ENCODE measurements at places on chromosomes 13 and 19. TPM values are rescaled to one million over a fixed set of nuclear protein-coding genes. Genes with fewer than 3 reads are reported as not detected.

The PLIN5 gene
- 127 TPM for total RNA-seq

DNA sequence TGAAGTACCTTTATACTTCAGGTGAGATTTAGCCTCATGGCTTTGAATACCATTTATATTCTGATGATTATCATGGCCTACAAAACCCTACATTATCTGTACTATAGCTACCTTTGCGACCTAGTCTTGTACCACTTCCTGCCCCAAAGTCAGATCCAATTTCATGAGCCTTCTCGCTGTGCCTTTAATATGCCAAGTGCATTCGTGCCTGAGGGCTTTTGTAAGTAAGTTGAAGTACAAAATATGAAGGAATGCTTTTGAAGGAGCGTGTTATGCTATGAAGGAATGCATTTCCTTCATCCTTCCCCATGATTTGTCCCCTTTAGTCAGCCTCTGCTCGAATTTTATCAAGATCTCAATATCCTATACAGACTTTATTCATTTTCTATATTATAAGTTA is 9.2 kb upstream of the RASL11A start:
- no peaks in the 10 kb centered on the region for H3K4me1 ChIP-seq
- DNase-seq = no peak
- H3K4me3 ChIP-seq = no peak overlapping the region
- peaks cover 24% of the 10 kb centered on the region for H3K36me3 ChIP-seq
- no peak overlapping the region for H3K27ac ChIP-seq
- no peaks in the 10 kb centered on the region for H3K27me3 ChIP-seq

- no peak overlapping the region for H3K4me3 ChIP-seq
- H3K36me3 ChIP-seq = no peaks in the 10 kb centered on the region
- DNase-seq = no peak
- H3K27ac ChIP-seq = no peak overlapping the region
- no peaks in the 10 kb centered on the region for H3K4me1 ChIP-seq
- no peaks in the 10 kb centered on the region for H3K27me3 ChIP-seq
Measured at GRCh38 chr19:48500830-48501493, 10.7 kb downstream of the LMTK3 start.

The CEACAM7 gene
- not detected for total RNA-seq

The IGFL3 gene
- total RNA-seq = not detected

The CYSLTR2 gene
- 0.16 TPM for total RNA-seq

- H3K36me3 ChIP-seq = no peaks in the 10 kb centered on the region
- DNase-seq = no peak
- no peaks in the 10 kb centered on the region for H3K4me1 ChIP-seq
- no peak overlapping the region for H3K4me3 ChIP-seq
- no peaks in the 10 kb centered on the region for H3K27me3 ChIP-seq
- H3K27ac ChIP-seq = no peak overlapping the region
Measured at GRCh38 chr13:46114613-46115012, 9.8 kb upstream of the CPB2 start.

DNA sequence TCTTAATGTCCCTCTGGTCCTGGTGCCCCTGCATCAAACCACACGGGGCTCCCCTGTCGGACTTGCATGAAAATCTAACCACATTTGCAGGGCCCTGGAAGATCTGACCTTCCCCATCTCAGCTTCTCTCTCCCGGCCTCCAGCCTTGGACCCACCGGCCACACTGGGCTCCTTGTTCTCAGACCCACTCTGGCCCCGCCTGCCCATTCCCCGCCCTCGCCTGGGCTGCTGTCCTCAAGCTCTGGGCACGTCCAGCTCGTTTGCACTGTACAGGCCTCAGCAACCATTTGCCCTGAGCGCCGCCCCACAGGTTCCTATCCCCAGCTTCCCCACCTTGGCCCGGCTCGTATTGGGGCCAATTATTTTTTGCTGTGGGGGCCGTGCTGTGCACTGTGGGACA is 10.5 kb downstream of the MYO9B start:
- H3K36me3 ChIP-seq = no peaks in the 10 kb centered on the region
- H3K4me3 ChIP-seq = no peak overlapping the region
- H3K4me1 ChIP-seq = peaks cover 6% of the 10 kb centered on the region
- H3K27ac ChIP-seq = no peak overlapping the region
- no peaks in the 10 kb centered on the region for H3K27me3 ChIP-seq

DNA sequence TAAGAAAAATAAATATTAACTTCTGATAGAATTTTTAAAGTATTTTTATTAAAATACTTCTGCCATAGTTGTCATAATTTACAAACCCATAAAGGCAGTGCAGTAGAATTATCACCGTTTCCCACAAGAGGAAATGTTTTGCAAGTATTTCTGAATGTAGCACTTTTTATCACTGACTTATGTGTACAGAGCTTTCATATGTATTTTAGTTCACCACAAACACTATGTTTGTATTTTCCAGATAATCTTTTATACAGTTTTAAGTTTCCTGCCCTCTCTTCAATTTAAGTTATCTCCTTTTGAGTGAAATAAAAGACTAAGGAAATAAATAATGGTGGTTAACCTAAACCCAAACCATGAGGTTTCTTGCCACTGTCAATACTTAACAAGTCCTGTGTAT is 24.2 kb downstream of the MIPEP start:
- DNase-seq = no peak
- no peak overlapping the region for H3K4me3 ChIP-seq
- H3K4me1 ChIP-seq = no peaks in the 10 kb centered on the region
- no peak overlapping the region for H3K27ac ChIP-seq

GRCh38 chr13:87942205-87942604 is 271.0 kb downstream of the SLITRK5 start:
- no peaks in the 10 kb centered on the region for H3K36me3 ChIP-seq
- no peaks in the 10 kb centered on the region for H3K27me3 ChIP-seq
- no peak overlapping the region for H3K4me3 ChIP-seq
- DNase-seq = no peak
- no peaks in the 10 kb centered on the region for H3K4me1 ChIP-seq

- H3K27me3 ChIP-seq = no peaks in the 10 kb centered on the region
- no peak overlapping the region for H3K4me3 ChIP-seq
Measured at GRCh38 chr13:111461445-111462149, 141.2 kb downstream of the TEX29 start.

The PODNL1 gene
- 0.33 TPM for total RNA-seq

- H3K4me3 ChIP-seq = no peak overlapping the region
- no peaks in the 10 kb centered on the region for H3K36me3 ChIP-seq
- no peak overlapping the region for H3K27ac ChIP-seq
- H3K27me3 ChIP-seq = no peaks in the 10 kb centered on the region
- H3K4me1 ChIP-seq = no peaks in the 10 kb centered on the region
- no peak for DNase-seq
Measured at GRCh38 chr19:29285187-29285687, 72.3 kb upstream of the UQCRFS1 start.

The ZNF534 gene
- not detected for total RNA-seq

- H3K27me3 ChIP-seq = no peaks in the 10 kb centered on the region
- no peaks in the 10 kb centered on the region for H3K36me3 ChIP-seq
- H3K4me3 ChIP-seq = no peak overlapping the region
- no peak overlapping the region for H3K27ac ChIP-seq
- no peaks in the 10 kb centered on the region for H3K4me1 ChIP-seq
Measured at GRCh38 chr13:33537026-33537425, 251.5 kb upstream of the STARD13 start.

DNA sequence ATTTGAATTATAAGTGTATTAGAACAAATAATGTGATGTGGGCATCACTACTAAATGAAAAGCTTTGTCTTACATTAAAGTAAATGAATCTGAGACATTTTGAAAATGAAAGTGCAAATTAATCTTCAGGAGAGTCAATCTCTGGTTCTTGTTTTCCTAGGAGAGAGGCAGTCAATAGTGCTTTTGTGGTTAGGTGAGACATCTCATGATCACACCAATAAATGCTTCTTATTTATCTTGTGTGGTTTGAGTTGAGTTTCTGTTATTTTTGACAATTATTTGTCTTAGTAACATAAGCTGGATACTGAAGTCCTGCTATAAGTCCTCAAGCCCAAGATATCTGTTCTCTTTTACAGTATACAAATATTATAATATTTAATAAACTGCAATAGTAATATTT is 1378.0 kb upstream of the PCDH9 start:
- no peaks in the 10 kb centered on the region for H3K36me3 ChIP-seq
- H3K4me1 ChIP-seq = no peaks in the 10 kb centered on the region
- no peaks in the 10 kb centered on the region for H3K27me3 ChIP-seq
- H3K4me3 ChIP-seq = no peak overlapping the region
- H3K27ac ChIP-seq = no peak overlapping the region

DNA sequence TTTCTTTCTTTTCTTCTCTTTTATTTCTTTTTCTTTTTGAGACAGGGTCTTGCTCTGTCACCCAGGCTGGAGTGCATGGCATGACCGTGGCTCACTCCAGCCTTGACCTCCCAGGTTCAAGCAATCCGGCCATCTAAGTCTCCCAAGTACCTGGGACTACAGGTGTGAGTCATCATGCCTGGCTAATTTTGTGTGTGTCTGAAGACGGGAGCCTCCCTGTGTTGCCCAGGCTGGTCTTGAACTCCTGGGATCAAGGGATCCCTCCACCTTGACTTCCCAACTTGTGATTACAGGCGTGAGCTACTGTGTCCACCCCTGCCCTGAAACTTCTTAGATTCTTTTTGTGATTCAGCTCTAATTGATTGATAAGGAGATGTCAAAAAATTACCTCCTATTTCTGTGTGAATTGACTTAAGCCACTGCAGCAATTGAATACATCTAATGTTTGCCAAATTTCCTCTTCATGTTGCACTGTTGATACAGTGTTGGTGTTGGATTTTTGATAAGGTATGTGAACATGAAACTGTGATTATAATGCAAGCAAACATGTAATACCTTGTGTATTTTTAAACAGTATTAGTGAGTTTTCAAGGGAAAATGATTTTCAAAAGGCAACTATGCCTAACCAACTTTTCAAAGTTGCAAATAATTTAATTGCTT is 22.6 kb downstream of the KLF5 start:
- H3K27ac ChIP-seq = no peak overlapping the region
- no peak overlapping the region for H3K4me3 ChIP-seq
- no peak for DNase-seq
- H3K4me1 ChIP-seq = no peaks in the 10 kb centered on the region
- H3K27me3 ChIP-seq = no peaks in the 10 kb centered on the region
- H3K36me3 ChIP-seq = no peaks in the 10 kb centered on the region

- H3K27me3 ChIP-seq = no peaks in the 10 kb centered on the region
- H3K4me1 ChIP-seq = no peaks in the 10 kb centered on the region
- H3K4me3 ChIP-seq = no peak overlapping the region
- DNase-seq = no peak
- H3K27ac ChIP-seq = no peak overlapping the region
Measured at GRCh38 chr13:80840316-80840976, 499.5 kb upstream of the SPRY2 start.

DNA sequence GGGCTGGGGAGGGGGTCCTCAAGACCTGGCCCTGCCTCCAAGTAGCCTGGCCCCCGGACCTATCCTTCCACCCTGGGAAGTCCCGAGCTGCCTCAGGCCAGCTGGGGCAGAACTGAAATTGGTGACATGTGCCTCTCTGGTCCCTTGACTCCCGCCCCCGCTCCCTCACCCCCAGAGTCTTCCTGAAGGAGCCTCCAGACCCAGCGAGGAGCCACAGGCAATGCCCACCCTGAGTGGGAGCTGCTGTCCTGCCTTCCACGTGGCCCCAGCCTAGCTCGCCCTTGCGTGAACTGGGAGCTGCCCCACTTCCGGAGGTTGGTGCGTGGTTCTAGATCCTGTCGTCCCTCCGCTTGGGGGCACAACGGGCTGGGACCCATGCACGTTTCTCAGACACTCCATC is 34.6 kb downstream of the CEBPA start:
- no peaks in the 10 kb centered on the region for H3K36me3 ChIP-seq
- DNase-seq = no peak
- no peak overlapping the region for H3K4me3 ChIP-seq
- H3K27me3 ChIP-seq = no peaks in the 10 kb centered on the region
- H3K27ac ChIP-seq = no peak overlapping the region

The ATP1A3 gene
- total RNA-seq = not detected

The MISP gene
- total RNA-seq = 0.09 TPM

The GPC5 gene
- total RNA-seq = 0.61 TPM

- H3K36me3 ChIP-seq = no peaks in the 10 kb centered on the region
- H3K27ac ChIP-seq = peak overlapping the region; percentile 28
- H3K4me3 ChIP-seq = no peak overlapping the region
- no peaks in the 10 kb centered on the region for H3K27me3 ChIP-seq
Measured at GRCh38 chr19:19077103-19077502, 13.3 kb downstream of the SLC25A42 start.

GRCh38 chr13:101916108-101916774 is 463.8 kb downstream of the ITGBL1 start:
- peaks cover 5% of the 10 kb centered on the region for H3K27me3 ChIP-seq
- H3K27ac ChIP-seq = no peak overlapping the region
- H3K36me3 ChIP-seq = no peaks in the 10 kb centered on the region
- no peak for DNase-seq
- H3K4me3 ChIP-seq = no peak overlapping the region
- no peaks in the 10 kb centered on the region for H3K4me1 ChIP-seq

The UPK1A gene
- total RNA-seq = not detected

The PRKCG gene
- not detected for total RNA-seq

DNA sequence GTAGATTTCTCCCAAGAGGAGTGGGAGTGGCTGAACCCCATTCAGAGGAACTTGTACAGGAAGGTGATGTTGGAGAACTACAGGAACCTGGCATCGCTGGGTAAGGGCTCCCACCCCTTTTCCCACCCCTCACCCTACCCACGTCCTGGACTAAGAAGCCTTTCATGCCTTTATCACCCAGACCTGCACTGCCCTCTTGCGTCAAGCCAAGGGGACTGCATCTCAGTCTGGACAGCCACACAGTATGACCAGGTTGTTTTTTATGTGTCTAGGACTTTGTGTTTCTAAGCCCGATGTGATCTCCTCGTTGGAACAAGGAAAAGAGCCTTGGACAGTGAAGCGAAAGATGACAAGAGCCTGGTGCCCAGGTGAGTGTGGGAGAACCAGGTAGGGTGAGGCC is 8.8 kb downstream of the ZFP28 start:
- no peak overlapping the region for H3K4me3 ChIP-seq
- DNase-seq = no peak
- H3K36me3 ChIP-seq = peaks cover 26% of the 10 kb centered on the region
- H3K4me1 ChIP-seq = no peaks in the 10 kb centered on the region

The LAIR1 gene
- total RNA-seq = 2.9 TPM

- no peak for DNase-seq
- H3K27me3 ChIP-seq = no peaks in the 10 kb centered on the region
- no peaks in the 10 kb centered on the region for H3K36me3 ChIP-seq
Measured at GRCh38 chr13:45104261-45104660, 16.0 kb upstream of the GTF2F2 start.

- peak overlapping the region; percentile 14 for H3K4me3 ChIP-seq
- H3K4me1 ChIP-seq = no peaks in the 10 kb centered on the region
Measured at GRCh38 chr13:97142452-97142851, 79.7 kb upstream of the MBNL2 start.

- H3K4me1 ChIP-seq = no peaks in the 10 kb centered on the region
- no peak for DNase-seq
- H3K36me3 ChIP-seq = no peaks in the 10 kb centered on the region
- H3K27ac ChIP-seq = no peak overlapping the region
Measured at GRCh38 chr19:10219678-10220077, 11.5 kb downstream of the S1PR2 start.

GRCh38 chr13:40408602-40409001 is 257.8 kb downstream of the FOXO1 start:
- no peaks in the 10 kb centered on the region for H3K4me1 ChIP-seq
- no peaks in the 10 kb centered on the region for H3K36me3 ChIP-seq
- no peak for DNase-seq
- H3K27ac ChIP-seq = no peak overlapping the region
- no peak overlapping the region for H3K4me3 ChIP-seq

The ATXN8OS gene
- total RNA-seq = not detected

The ZNF492 gene
- total RNA-seq = 0.07 TPM
